Stimulated activated CD4-positive, alpha-beta T cell treated with anti-CD3 and anti-CD28 coated beads, Interleukin-2, amount 100 ng/mL, for 24 hours (primary cell): ENCODE measurements at places on chromosomes 6 and 20.

- DNase-seq = no peak
Measured at GRCh38 chr20:53355790-53356189, 237.8 kb downstream of the ZNF217 start.

GRCh38 chr6:119220452-119220851 is 129.1 kb downstream of the MAN1A1 start:
- DNase-seq = no peak

DNA sequence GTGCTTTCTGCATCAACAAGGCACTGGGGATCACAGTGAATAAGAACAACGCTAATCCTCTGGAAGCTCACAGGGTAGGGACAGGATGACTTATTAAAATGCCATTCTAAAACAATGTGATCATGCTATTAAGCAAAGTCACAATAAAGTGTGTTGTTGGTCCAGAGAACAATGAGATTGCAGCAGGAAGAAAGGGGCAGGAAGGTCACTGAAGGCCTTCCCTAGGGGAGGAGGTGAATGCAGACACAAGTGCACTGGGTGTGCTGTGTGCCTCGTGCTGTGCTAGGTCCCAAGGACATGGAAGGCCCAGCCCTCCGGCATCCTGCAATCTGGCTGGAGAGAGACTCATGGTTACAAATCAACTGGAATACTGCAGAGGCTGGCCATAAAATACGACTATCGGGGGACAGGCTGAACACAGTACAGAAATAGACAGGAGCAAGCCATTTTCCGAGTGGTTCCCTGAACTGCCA is 55.7 kb downstream of the LYRM4 start:
- no peak for DNase-seq

DNA sequence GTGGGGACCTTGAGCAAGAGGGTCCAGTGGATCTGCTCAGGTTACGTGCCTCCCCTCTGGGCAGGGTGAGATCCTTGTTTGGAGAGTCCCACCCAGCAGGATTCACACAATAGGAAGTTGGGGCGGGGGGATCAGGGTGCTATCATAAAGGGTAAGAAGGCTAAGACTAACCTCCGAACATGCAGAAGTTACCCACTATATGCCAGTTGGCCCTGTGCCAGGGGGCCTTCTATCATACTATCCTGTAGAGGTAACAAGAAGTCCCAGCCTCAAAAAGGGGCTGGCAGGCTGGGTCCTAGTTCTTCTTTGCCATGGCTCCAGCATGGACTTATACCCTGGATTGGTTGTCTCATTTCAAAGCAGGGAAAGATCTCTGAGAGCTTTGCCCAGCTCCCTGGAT is 94.1 kb downstream of the CDH26 start:
- no peak for DNase-seq

DNA sequence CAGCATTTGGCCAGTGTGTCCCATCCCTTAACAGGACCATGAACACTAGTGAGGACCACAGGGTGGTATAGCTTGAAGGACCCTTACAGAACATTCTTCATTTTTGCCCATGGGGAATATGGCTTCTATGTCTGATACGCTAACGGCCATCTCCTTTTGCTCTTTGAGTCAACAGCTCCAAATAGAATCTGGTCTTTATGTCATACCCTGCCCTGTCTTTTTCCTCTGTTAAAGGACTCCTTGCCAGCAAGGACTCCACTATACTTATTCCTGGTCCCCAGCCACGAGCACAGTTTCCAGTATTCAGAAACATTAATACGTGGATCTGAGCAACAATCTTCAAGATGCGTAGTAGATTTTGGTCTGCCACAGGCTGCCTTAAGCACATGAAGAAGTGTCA is 22.5 kb downstream of the SERPINB1 start:
- DNase-seq = no peak

- no peak for DNase-seq
Measured at GRCh38 chr6:1348675-1349074, 36.8 kb downstream of the FOXQ1 start.
